Vein endothelial cell (primary cell): ENCODE measurements at places on chromosomes 6 and 20. TPM values are rescaled to one million over a fixed set of nuclear protein-coding genes. Genes with fewer than 3 reads are reported as not detected.

The SOX12 gene
- 7.0 and 8.5 TPM in 2 replicates for total RNA-seq

The CFAP206 gene
- total RNA-seq, result 0.29 and 0.65 TPM in 2 replicates

The DLL1 gene
- total RNA-seq, result 3.2 and 4.9 TPM in 2 replicates

The ZSCAN16 gene
- 8.2 and 11.1 TPM in 2 replicates for total RNA-seq

The OLIG3 gene
- not detected in 2 replicates for total RNA-seq

The PAK5 gene
- total RNA-seq, result not detected in 2 replicates
